Neural progenitor cell (in vitro differentiated cells): ENCODE measurements at places on chromosomes 5 and 9.
A peak's percentile ranks its signal among the peaks of the same experiment; 100 is the strongest.

GRCh38 chr9:125472926-125473701, 211.5 kb downstream of the GAPVD1 start:
- DNase-seq, result peak; percentile 51

GRCh38 chr5:55187370-55187769, 14.4 kb upstream of the CDC20B start:
- DNase-seq, result peak; percentile 8

- DNase-seq, result no peak
These were observed 76.0 kb downstream of the PDE4D start for GRCh38 chr5:59817536-59817935.

DNA sequence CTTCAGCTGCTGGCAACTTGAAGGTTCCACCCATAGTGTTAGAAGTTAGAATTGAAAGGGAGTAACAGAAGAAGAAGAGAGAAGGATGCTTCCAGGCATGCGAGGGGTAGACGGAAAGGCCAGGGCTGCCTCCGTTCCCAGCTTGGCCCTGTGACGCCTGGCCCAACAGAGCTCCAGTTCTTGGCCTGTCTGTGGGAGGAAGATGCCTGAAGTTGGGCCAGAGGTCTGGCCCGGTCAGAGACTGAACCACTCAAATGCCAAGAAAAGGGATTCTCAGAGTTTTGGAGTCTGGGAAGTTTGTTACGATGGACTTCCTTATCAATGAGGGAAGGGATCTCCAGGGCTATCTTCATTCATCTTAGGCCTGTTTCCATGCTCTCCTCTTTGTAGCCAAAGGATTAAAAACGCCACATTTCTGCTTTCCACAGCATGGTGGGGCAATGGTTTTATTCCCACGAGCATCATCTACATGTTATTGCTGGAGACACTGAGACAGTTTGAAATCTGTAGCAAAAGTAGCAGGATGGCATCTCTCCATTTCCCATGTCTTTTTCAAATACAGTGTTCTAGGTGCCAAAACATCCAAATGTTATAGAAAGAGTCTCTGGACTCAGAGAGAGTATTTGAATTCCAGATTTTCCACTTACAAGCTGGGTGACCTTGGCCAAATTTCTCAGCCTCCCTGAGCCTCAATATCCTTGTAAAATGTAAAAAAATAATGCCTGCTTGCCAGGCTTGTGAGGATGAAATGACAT, 65.4 kb upstream of the ANKRD55 start:
- DNase-seq, result no peak

DNA sequence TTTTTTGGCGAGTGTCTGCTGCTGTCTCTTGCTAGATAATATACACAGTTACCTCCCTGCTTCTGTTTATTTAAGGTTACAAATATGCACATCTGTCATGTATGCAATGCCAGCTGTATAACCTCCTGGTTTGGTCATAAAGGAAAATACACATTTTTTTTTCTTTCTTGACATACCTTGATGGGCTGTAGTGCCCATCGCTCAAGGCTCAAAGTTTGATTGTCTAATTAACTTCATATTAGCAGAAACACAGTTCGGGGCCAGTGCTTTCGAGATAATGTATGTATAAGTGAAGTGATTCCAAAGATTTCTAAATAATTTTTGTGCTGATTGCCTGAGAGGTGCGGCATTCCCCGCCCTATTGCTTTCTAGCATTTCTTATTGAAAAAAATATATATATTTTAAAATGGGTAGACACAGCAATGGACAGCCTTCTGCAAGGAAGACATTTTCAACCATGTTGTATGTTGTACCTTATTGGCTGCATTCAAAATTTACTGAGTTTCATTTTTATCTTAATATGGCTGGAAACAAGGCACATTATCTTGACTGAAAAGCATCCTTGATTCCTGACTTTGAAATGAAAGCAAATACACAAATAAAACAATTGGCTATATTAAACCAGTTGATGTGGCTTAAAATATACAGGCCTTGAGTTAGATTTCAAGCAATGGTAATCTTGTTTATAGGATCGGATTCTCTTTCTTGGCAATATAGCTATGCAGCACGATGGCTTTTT, 206.2 kb downstream of the MEF2C start:
- DNase-seq, result no peak
